ENCODE measurements at places on chromosomes 6 and 20.
A peak's percentile ranks its signal among the peaks of the same experiment; 100 is the strongest.

- DNase-seq = no peak
These were observed 94.2 kb upstream of the EXOC2 start for GRCh38 chr6:786946-787763.

DNA sequence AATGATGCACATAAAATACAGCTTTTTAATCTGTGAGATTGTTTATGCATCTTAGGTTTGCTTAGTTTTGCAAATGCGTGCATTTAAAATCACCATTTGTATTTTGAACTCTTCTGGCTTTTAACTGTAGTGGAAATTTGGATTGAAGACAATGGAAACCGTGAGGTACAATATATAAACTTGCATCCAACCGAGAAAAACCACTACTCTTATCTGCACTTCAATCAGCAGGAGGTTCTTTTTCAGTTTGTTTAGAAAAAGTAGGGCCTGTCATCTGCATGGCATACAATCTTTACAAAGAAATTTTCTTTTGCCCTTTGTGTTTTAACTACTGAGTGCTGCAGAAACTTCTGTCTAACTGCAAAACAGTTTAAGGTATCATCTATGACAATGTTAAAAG is 132.8 kb downstream of the LAMA2 start:
- DNase-seq = no peak

DNA sequence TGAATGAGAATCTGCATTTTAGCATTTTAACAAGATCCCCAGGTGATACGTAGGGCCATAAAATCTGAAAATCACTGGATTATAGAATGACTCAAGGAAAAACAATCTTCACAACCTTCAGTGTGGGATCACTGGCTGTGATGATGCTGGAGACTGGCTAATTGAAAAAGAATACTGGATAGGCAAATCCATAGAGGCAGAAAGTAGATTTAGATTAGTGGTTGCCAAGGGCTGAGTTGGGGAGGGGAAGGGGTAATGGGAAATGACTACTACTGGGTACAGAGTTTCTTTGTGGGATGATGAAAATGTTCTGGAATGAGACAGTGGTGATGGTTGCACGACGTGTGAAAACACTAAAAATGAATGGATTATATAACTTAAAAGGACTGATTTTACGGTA is 84.1 kb downstream of the CDK19 start:
- DNase-seq = no peak

GRCh38 chr6:1778686-1779235 is 169.0 kb downstream of the FOXC1 start:
- DNase-seq = peak; percentile 39

DNA sequence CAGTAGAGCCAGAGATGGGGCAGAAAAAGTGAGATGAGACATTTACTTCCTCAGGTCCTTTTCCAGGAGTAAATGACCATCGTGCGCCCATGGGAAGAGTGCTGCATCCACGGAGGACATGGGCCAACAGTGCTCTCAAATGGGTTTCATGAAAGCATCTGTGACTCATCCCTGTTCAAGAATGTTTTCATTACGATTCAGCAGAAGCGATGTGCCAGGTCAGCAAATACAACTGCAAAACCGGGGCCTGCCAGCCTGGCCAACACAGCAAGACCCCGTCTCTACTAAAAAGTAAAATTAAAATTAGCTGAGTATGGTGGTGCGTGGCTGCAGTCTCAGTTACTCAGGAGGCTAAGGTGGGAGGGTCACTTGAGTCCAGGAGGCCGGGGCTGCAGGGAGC is 125.1 kb downstream of the LY86 start:
- no peak for DNase-seq

DNA sequence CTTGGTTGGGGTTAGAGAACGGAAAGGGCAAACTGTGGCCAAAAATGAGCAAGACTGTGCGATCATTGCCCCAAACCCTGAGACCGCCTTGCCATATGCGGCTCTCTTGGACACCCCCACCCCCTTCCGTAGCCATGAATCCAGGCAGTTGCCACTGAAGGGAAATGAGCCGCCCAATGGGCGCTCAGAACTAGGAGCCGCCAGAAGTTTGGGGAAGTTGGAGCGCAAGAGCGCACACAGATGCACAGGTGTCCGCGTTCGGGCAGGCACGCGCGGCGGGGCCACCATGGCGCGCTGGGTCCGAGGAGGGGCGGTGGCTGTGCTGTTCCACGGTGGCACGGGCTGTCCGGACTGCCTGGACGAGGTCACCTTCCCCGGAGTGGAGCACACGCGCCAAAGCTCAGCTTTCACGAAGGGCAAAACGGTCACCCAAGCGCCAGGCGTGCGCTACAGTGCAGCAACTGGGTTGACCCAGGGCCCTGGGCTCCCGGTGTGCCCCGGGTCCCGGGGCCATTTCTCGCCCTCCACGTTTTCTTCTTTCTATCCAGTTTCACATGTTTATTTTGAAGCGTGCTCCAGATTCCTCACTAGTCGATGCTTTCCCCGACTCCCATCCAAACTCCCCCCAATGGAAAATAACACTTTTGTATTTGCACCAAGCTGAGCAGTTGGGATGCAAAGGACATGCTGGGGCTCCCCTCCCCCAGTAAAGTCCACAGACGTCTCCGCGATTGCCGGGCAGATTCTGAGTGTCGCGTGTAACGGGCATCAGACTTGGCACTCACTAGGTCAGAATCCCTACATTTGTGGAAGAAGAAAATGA is 906 bp upstream of the PDE10A start:
- no peak for DNase-seq

DNA sequence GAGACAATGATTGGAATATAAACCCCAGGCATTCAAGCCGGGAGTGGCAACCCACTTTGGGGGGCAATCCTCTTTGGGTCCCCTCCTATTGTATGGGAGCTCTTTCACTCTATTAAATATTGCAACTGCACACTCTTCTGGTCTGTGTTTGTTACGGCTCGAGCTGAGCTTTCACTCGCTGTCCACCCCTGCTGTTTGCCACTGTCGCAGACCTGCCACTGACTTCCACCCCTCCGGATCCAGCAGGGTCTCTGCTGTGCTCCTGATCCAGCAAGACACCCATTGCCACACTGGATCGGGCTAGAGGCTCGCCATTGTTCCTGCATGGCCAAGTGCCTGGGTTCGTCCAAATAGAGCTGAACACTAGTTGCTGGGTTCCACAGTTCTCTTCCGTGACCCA is 222.8 kb upstream of the MANEA start:
- no peak for DNase-seq

GRCh38 chr6:26613689-26614683 is 17.2 kb downstream of the ABT1 start:
- DNase-seq = peak; percentile 25

DNA sequence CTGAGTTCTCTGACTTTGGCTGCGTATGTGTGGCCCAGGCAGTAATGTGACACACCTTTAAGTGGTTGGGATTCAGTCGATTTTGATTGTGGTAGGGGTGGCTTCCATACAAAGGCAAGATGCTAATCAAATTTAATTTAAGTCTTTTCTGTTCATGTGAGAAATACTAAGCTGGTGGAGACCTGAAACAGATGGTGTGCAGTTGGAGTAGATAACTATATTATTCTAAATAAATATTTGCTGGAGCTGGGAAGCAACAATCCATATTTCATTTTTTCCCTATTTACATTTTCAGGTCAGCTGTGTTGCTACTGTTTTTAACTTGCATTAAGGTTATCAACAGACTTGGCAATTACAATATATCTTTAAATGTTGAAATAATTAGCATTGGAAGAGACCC is 67.4 kb upstream of the C20orf144 start:
- no peak for DNase-seq

DNA sequence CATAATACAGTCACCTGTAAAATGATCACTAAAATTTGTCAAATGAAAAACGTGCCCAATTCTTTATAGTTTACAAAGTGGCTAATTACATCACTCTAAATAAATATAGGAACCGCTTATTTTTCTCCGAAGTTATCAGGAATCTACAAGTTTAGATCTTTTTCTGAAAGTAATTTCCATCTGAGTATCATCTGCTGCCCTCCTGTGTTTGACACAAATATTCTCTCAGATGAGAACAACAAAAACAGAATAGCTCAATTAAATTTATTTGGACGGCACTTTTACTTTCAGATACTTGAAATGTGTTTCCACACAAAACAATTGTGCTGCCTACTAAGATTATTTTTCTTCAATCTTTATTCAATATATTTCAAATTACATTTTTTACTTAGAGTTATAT is 5.0 kb downstream of the SF3B5 start:
- no peak for DNase-seq

DNA sequence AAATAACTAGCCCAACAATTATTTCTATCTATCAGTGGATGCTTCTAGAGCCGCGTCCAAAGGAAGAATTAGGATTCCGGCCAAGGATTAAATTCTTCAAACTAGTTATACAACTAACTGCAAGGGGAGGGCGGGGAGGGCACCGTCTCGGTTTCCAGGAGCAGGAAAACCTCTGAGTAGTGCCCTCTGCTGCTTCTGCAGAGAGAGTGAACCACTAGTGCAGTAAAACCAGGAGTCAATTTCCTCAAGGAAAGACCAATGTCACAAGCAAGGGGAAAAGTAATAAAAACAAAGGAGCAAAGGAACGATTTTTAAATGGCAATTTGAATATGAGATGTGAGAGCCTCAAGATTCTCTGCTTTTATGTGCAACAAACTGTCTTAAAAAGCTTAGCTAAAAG is 16.5 kb upstream of the UBE2J1 start:
- peak; percentile 69 for DNase-seq

DNA sequence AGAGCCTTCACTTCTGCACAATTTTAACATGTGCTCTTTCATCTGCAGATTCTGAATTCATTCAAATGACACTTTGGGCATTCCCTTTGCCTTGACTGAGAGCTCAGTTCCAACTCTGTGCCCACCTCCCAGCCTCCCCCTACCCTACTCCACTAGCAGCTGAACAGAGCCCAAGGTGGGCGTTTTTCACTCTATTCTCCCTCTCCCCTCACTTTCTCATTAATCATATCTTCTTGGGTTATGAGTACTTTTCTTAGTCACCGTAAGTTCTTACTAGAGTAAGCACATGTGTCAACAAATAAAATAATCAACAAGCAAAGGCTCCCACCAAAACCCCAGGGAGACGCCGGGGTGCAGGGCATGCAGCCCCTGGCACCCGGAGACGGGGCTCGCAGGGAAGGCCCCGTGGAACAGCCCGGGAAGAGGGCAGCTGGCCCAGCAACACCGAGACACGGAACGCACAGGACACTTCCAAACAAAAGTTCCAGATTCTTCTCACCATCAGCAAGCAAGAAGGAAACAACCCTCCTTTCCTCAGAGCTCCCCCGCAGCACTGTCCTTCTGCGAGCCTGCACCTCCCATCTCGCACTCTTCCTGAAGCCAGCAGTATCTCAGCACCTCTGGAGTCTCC is 34.1 kb downstream of the TAF4 start:
- no peak for DNase-seq

DNA sequence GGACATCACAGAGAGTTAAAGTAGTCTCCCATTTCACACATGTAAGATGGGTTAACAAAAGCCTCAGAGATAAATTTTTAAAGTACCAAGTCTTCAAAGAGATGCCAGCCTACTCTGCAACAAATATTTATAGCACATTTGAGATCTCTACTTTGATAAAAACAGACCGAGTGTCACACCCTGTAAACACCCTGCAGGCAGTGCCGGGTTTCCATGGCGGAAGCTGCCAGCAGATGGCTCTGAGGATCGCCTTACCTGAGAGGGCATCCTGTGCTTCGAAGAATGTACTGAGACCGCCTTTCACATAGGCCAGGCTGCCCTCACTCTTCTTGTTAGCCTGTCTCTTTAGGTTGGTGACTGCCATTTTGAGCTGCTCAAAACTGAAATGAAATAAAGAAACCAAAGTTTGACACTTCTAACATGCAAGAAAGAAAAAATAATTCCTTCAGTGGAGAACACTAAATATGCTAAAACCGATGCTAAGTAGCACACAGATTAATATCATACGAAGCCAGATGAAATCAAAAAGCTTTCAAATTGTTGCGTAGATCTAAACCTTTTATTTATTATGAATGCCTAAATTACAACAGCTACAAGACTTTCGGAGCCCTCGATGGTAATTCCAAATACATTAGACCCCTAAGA is 39.3 kb downstream of the HUS1B start:
- no peak for DNase-seq

DNA sequence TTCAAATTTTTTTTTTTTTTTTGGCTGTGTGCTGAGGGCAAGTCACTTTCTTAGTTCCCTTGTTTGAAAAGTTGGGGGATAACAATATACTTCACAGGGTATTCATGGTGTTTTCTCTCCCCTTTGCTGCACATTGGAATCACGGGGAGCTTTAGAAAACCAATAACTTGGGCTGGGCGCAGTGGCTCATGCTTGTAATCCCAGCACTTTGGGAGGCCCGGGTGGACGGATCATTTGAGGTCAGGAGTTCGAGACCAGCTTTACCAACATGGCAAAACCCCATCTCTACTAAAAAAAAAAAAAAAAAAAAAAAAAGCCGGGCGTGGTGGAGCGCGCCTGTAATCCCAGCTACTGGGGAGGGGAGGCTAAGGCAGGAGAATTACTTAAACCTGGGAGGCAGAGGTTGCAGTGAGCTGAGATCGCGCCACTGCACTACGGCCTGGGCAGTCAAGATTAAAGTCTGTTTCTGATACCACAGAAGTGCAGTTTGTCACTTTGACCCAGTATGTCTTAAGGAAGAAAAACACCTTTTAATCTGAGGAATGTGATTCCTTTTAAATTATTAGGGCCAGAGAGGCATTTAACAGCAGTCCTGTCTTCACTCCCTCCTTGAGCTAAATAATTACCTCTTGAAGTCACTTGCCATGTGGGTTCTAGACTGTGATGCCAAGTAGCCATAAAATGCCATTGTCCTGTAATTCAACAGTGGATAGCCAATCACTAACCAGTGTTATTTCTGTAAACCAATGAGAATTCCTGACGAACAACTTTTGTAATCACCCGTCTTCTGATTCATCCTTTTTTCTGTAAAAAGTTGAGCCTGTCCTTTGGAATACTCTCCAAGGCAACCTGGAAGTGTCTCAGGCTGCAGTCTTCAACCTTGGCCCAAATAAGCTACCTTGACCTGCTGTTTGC is 16.1 kb downstream of the SRSF3 start:
- DNase-seq = no peak

GRCh38 chr6:56541741-56542360 is 100.8 kb downstream of the DST start:
- DNase-seq = no peak

GRCh38 chr6:39279539-39279938 is 34.7 kb downstream of the KCNK17 start:
- DNase-seq = no peak

GRCh38 chr6:134753001-134753400 is 196.9 kb downstream of the ALDH8A1 start:
- no peak for DNase-seq

DNA sequence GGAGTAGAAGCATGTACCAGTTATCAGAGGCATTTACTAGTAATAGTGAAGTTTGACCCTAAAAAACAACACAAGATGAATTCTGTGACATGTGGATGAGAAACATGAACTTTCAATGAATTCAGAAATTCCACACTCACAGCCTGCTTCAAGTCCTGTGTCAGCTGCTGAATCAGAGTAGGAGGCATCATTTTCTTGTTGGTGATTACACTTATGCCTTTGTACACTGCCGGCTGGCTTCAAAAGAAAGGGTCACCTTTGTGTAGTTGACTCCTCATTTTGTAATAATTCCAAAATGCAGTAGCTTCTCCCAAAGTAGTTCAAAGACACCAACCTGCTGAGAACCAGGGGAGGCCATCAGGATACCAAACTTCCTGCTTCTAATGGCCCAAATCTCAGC is 165.5 kb downstream of the BACH2 start:
- DNase-seq = no peak
